ENCODE measurements at places on chromosomes 13 and 19.

- no peak for DNase-seq
Measured at GRCh38 chr19:1360818-1361461, 22.8 kb upstream of the NDUFS7 start.

GRCh38 chr13:25802579-25802978, 249.2 kb downstream of the SHISA2 start:
- no peak for DNase-seq

GRCh38 chr13:44870456-44870929, 118.8 kb downstream of the NUFIP1 start:
- DNase-seq = no peak

- DNase-seq = no peak
Measured at GRCh38 chr19:20787786-20788185, 11.7 kb downstream of the ZNF66 start.

DNA sequence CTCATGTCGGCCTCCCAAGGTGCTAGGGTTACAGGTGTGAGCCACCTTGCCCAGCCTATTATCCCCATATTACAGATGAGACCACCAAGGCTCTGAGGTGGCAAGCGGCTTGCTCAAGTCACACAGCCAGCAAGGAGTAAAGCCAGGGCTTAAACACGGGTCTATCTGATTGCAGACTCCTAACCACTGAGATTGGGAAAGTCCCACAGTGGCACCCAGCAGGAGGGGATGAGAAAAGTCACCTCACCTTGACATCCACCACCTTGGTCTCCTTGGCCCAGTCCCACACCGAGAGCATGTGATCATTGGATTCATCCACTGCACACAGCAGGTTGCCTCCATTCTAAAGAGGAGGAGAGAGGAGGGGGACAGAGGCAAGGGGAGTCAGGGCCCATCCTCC, 9.5 kb downstream of the EML2 start:
- DNase-seq = no peak

- no peak for DNase-seq
Measured at GRCh38 chr13:104641309-104641708, 1575.1 kb upstream of the SLC10A2 start.

GRCh38 chr19:38273499-38273898, 9.1 kb downstream of the SPINT2 start:
- DNase-seq = no peak

GRCh38 chr19:48139053-48139452, 28.4 kb upstream of the PLA2G4C start:
- DNase-seq = no peak

Measured in activated T-helper 1 cell treated with anti-CD3 and anti-CD28 coated beads, Interleukin-2, amount 50 U/mL, for 16 hours (primary cell).